ENCODE measurements at places on chromosomes 1 and 21. TPM values are rescaled to one million over a fixed set of nuclear protein-coding genes. Genes with fewer than 3 reads are reported as not detected.
A peak's percentile ranks its signal among the peaks of the same experiment; 100 is the strongest.

Gene S100A3
- total RNA-seq, result 4.3 TPM

Gene FMN2
- total RNA-seq, result not detected

Gene SLC5A9
- total RNA-seq, result not detected

DNA sequence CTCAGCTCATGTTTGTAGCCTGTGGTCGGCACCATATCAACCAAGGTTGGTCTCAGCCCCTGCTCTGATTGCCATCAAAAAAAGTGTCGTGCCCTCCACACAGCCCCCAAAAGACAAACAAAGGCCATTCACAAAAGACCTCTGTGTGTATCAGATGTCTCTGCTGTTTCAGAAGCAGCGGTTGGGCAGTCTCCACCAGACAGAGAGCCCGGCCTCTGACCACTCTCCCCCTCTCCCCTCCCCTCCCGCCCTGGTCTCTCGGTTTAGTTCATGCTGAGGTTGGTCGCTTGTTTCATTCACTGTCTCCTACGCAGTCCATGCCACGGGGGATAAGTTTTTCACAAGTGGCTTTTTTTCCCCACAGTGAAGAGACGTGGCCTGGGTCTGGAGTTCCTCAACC lies 27.1 kb downstream of the ACTA1 start:
- no peak for DNase-seq

GRCh38 chr1:55214212-55214933 lies 791 bp downstream of the USP24 start:
- DNase-seq, result peak; percentile 53

GRCh38 chr1:55712148-55712547 lies 497.0 kb upstream of the USP24 start:
- no peak for DNase-seq

- DNase-seq, result no peak
These were observed 114.1 kb upstream of the CD34 start for GRCh38 chr1:208025031-208025430.

- peak; percentile 59 for DNase-seq
These were observed at the start of gene ZNF362 for GRCh38 chr1:33256471-33257206. Gene ZNF362 (plus strand): TSS chr1:33256492. CDS start chr1:33270575, 14,083 bp downstream.

GRCh38 chr1:77817368-77818209 lies 38.1 kb downstream of the MIGA1 start:
- no peak for DNase-seq

Measured in G401 (cell line).